ENCODE measurements at places on chromosomes 11 and 22.

DNA sequence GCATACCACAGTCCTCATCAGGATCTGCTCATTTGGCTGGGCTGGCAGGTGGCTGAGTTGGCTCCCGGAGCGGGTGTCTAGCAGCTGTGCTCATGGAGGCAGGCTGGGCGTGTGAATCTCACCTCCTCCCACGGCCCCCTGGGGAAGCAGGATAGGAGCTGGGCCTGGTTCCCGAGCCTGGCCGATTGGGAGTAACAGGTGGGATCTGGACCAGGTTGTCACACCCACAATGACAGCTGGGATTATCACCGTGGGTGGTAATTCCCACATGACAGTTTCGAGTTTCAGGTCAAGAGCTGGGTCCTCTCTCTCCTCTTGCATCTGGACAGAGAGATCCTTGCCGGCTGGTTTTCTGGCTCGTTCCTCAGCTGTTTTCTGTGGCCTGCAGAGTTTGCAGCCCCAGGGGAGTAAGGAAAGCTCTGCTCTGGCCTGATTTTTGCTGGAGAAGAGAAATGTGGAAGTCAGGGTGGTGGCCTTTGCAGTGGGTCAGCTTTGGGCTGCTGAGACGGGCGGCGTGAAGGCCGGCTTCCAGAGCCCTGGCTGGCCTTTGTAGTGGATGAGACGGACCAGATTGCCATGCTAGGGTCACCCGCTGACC, 57.0 kb downstream of the BCR start:
- no peak for DNase-seq

DNA sequence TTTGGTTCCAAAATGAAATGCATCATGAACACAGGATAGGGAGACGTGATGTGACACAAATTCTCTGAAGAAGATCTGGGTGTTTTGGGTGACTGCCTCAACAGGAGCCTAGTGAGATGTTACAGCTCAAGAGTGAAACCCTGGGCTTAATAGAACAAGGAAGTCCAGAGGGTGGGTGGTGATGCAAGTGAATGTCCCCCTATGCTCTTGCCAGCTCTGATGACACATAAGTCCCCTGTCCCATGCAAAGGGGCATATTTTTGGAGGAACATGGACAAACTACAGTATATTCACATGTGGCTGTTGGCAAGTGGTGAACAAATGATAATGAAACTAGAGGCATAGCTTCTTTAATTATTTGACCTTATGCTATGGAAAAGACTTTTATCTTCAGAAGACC, 9.2 kb downstream of the CRTAM start:
- no peak for DNase-seq

GRCh38 chr11:63667995-63668795, 3.0 kb downstream of the ATL3 start:
- peak; percentile 98 for DNase-seq

- DNase-seq: peak; percentile 26
These were observed 50.3 kb downstream of the COPB1 start for GRCh38 chr11:14449302-14449714.

- peak; percentile 42 for DNase-seq
These were observed 50.4 kb downstream of the ANO1 start for GRCh38 chr11:70128435-70128906.
